ENCODE measurements at places on chromosomes 16 and 17.

GRCh38 chr16:87541147-87541871 lies 48.5 kb upstream of the ZCCHC14 start:
- peak; percentile 67 for DNase-seq

DNA sequence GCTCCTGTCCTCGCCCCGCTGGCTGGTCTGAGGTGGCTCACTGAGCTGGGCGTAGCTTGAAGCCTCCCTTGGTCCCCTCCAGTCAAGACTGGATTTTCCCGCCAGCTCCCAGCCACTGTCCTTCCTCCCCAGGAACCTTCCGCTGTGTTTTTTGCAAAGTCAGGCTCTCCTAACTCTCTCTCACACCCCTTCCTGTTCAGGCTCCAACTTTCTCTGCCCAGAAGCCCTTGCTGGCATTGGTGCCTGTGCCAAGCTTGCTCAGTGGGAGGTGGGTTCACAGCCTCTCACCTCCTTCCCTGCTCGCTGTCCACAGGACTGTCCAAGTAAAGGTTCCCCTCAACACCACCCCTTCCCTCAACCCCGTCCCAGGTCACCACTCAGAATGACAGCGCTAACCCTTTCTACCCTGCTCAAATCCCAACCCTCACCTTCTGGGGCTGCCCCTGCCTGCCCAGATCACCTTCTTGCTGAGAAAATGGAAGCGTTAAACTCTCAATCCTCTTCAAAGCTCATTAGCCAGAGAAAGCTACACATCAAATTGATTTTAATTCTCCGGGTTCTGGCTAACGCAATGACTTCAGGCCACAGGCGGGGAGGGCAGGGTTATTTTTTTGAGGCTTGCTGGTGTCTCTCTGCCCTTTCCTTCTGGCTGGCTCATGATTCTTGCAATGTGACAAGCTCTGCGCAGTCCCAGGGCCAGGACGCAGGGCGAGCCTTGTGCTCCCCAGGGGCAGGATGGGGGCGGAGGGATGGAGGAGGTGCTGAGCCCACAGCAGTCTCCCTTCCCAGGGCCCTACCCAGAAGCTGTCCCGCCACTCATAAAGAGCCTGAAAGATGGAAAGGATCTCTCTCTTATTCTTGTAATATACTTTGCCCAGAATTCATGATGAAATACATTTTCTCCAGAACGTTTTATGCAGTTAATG lies 357.2 kb upstream of the TNRC6C start:
- DNase-seq, result no peak

DNA sequence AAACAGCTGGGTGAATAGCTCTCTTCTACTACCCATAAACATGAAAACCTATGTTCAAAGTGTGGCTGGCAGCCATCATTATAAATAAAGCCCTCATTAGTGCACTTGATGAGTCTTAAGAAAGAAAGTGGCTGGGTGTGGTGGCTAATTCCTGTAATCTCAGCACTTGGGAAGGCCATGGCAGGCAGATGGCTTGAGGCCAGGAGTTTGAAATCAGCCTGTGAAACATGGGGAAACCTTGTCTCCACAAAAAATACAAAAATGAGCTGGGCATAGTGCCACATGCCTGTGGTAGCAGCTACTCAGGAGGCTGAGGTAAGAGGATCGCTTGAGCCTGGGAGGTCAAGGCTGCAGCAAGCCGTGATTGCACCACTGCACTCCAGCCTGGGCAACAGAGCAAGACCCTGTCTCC lies 28.3 kb upstream of the APPBP2 start:
- no peak for DNase-seq

DNA sequence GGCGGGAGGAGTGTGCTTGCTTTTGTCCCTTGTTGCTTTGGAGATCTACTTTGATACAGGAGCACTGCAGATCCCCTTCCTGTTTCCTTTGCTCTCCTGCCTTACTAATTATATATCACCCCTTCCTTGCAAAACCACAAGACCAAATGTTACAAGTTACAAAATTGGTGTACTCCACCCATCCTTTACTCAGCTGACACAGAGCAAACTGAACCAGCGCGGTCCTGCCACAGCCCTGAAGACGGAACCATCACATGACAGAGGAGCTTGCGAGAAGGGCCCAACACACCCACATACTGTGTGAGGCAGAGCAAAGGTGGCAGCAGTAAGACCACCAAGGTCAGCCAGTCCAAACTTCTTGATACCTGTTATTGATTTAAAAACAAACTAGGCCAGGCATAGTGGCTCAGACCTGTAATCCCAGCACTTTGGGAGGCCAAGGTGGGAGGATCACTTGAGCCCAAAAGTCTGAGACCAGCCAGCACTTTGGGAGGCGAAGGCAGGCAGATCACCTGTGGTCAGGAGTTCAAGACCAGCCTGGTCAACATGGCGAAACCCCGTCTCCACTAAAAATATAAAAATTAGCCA lies 33.2 kb downstream of the CYTH1 start:
- no peak for DNase-seq

- no peak for DNase-seq
Measured at GRCh38 chr16:31107465-31107867, 720 bp upstream of the BCKDK start.

GRCh38 chr16:80899809-80900592 lies 95.6 kb upstream of the CDYL2 start:
- peak; percentile 90 for DNase-seq

DNA sequence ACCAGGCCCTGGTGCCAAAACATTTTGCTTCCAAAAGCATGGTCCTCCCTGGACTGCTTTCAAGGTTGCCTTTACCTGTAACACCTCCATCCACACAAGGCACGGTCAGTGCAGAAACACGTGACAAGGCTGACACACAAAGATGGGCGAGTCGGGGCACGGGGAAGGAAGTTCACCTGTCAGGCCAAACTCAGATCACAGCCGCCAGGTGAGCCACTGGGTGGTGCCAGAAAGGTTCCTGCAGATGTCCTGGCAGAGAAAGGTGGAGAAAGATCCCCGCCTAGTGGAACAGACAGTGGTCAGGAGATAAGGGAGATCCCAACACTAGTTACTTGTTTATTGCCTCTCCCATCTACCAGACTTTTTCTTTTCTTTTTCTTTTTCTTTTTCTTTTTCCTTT lies 155.3 kb downstream of the AIPL1 start:
- no peak for DNase-seq

DNA sequence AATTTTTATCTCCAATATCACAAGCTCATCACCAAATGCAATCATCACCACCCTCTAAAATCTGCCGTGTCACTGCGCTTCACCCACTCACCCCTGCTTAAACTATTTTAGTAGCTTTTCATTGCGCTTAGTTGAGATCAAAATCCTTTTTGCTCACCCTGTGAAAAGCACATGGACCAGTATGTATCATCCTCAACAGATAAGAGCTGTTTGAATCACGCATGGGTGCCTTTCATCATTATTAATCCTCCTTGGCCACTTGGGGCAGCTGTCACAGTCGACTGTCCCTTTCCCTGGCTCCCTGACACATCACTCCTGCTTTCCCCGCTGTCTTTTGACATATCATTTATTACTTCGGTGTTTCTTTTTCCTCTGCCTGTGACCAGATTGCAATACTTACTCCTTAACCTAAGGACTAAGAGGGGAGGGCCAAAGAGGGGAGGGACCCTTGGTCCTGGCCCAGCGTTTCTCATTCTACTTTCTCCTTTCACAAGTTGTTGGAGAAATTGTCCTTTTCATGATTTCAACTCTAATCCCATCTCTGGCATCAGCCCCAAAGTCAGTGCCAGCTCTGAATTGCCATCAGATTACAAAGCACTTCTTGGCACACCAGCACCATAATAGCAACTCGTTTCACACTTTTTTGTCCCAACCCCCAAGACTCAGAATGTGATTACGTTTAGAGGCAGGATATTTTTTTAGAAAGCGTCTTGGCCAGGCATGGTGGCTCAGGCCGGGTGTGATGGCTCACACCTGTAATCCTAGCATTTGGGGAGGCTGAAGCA lies 8.6 kb upstream of the KDM6B start:
- DNase-seq, result no peak

- no peak for DNase-seq
Measured at GRCh38 chr16:3797904-3798811, 80.8 kb upstream of the TRAP1 start.
